ENCODE measurements at places on chromosomes 6 and 20.

DNA sequence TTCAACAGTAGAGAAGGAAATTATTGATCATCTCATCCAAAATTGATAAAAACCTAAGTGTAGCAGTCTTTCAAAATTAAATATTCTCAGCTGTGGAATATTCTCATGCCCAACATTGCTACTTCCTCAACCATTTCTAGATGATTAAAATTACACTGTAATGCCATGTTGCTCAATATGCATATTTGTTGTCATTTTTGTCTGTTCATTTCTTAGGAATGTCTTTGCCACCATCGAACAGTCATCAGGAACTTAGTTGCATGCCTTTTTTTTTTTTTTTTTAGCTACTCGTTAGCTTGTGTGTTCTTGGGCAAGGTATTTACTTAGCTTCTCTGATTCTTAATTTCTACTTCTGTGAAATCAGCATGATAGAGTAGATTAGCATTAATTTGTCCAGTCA, 188.6 kb downstream of the DTNBP1 start:
- DNase-seq, result no peak

- DNase-seq, result no peak
Observed at GRCh38 chr20:39105551-39105950, 143.4 kb downstream of the DHX35 start.

GRCh38 chr6:157764178-157765068, 58.6 kb upstream of the SNX9 start:
- DNase-seq, result peak; percentile 61

- DNase-seq, result peak; percentile 19
Observed at GRCh38 chr20:38804682-38805501, 605 bp upstream of the PPP1R16B start.

- DNase-seq, result no peak
Observed at GRCh38 chr20:6663104-6663503, 104.4 kb upstream of the BMP2 start.

- DNase-seq, result no peak
Observed at GRCh38 chr6:49366539-49366938, 96.5 kb downstream of the MMUT start.

DNA sequence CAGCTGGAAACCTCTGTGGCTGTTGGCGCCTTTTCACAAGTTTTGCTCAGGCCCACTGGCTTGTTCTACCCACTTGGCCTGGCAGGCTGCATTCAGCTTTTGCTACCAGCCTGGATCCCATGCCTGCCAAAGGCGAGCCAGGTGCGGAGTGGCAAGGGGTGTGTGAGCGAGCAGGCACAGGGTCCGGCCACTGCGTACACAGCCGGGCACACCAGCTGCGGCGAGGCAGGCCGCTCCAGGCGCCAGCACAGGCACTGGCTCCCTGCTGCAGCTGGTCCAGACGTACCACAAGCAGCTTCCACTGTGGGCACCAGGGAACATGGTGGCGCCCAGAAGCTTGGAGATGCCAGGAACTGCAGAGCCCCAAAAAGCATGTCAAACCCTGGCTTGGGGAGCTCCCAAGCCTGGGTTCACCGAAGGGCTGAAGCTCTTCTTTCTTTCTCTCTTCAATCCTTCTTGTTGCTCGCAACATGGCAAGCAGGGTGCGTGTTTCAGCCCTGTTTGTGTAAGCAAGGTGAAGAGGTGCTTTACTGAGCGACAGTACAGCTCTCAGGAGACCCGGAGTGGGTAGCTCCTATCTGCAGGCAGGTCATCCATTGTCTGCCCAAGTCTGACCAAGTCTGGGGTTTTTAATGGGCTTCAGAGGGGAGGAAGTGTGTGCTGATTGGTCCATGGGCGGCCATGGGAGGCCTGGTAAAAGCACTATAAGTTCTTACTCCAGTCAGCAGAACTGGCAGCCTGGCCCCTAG, 32.6 kb upstream of the GRM4 start:
- no peak for DNase-seq

- no peak for DNase-seq
Observed at GRCh38 chr20:57433657-57434389, 42.6 kb downstream of the RBM38 start.

GRCh38 chr20:40718982-40719729, 30.1 kb upstream of the MAFB start:
- DNase-seq, result no peak

DNA sequence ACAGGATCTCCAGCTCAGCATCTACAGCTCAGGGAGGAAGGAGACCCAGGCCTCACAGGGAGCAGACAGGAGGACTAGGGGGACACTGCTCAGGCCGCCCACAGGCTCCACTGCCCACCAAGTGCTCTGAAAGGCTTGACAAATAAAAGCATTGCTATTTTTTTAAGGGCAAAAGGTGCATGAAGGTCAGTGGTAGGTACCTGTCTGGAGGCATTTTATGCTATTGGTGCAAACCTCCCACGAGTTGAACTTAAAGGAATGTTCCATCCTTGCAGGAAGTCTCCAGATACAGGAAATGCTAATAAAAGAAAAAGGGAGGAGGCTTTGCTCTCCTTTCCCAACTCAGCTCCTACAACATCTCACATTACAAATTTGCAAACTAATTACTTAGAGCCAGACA, 228.1 kb downstream of the FOXC1 start:
- DNase-seq, result no peak

GRCh38 chr6:8672882-8673281, 237.5 kb upstream of the SLC35B3 start:
- DNase-seq, result no peak

- DNase-seq, result no peak
Observed at GRCh38 chr20:23147964-23148730, 62.0 kb upstream of the CD93 start.

GRCh38 chr20:60201198-60201835, 243.1 kb downstream of the CDH26 start:
- no peak for DNase-seq

DNA sequence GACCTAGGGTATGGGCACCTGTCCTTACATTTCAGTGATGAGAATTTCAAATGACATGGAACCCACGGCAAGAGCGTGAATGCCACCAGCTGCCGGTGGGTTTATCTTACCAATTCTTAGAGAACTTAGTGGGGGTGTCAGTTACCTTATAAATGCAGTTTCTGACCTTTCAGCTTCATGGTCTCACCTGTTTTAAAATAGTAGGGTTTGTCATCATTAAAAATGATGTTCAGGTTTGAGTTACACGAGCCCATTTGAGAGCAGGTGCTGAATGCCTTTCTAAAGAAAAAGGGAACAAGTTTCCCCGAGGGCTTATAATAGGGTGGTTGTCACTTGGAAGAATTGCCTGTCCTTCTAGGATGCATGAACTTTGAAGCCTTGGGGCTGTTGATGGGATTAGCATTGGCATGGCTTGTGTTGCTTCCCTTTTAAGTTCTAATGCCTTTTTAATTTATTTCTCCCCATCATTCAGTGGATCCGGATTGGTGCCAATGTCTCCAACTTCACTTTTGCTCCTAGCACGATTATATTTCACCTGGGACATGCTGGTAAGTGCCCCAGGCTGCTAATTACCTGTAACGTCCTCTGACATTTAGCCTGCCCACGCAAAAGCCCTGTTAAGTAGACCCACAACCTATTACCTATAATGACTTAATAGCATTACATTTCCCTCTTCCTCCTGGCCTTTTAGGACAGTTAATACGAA, 27.9 kb downstream of the GHRH start:
- no peak for DNase-seq

GRCh38 chr6:18214003-18214402, 50.3 kb downstream of the DEK start:
- DNase-seq, result no peak

GRCh38 chr20:8216375-8217200, 84.5 kb downstream of the PLCB1 start:
- DNase-seq, result no peak

- no peak for DNase-seq
Observed at GRCh38 chr6:162728706-162729105, 932 bp downstream of the PACRG start.

DNA sequence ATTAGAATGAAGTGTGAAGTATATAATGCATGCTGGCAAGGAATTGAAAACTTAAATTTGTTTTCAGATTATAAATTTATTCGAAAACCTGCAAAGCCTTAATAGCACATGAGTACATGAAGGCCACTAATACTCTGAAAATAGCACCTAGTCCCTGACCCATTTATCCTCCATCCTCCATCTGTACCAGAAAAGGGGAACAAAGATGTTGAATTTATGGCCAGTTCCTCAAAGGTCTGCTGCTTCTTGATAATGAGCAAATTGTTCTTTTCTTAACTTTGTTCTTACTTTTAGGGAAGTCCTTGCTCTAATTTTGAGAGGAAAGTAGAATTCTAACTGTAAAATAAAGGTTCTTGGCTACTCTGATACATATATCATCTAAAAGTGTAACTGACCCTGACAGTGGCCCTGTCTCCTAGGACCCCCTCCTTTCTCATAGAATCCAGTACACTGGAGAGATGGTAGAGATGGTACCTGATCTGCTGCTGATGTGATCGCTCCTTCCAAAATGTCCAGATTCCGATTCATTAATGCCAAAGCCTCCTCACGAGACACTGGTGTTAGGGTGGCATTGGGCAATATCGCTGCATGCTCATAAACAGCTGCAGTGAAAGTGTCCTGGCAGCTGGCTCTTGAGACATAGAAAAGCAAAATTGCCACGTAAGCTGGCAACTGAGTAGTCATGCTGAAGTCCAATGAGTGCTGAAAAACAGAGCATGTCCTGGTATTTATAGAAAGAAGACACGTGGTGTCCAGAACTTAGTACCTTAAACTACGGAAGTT, at the start of gene VNN1:
Gene VNN1, minus strand, starts transcription at position 704 of the 783 bp plus-strand sequence. Its CDS starts 20 bp downstream, at position 684.
- DNase-seq, result no peak

GRCh38 chr6:128397996-128398395, 122.4 kb downstream of the PTPRK start:
- no peak for DNase-seq

GRCh38 chr6:40485300-40485699, 101.9 kb downstream of the LRFN2 start:
- no peak for DNase-seq

- no peak for DNase-seq
Observed at GRCh38 chr6:37618916-37619590, 78.6 kb downstream of the MDGA1 start.

DNA sequence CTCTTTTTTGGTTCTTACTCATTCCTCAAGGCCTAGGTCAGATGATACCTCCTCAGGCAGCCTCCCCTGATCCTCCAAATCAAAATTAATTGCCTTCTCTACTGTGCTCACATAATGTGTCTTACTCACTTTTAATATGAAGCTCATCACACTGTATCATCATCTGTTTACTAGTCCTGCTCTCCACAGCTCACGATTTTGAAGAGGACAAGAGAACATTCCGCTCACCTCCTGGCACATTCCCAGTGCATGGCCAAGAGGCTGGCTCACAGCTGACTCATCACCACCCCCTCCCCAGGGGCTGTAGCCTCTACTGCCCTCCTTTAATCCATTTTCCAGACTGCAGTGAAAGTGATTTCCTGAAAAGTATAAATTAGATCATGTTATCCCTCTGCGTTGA, 133.1 kb downstream of the ALDH8A1 start:
- no peak for DNase-seq

DNA sequence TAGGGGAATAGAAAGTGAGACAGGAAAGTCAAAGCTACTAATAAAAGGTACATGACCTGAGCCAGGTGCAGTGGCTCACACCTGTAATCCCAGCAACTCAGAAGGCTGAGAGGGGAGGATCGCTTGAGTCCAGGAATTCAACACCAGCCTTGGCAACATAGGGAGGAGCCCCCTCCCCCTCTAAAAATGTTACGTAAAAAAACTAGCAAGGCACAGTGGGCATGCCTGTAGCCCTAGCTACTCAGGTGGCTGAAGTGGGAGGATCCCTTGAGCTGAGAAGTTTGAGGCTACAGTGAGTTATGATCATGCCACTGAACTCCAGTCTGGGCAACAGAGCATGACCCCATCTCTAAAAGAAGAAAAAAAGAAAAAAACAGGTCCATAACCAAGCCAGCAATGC, 186.1 kb upstream of the RIN2 start:
- DNase-seq, result no peak

DNA sequence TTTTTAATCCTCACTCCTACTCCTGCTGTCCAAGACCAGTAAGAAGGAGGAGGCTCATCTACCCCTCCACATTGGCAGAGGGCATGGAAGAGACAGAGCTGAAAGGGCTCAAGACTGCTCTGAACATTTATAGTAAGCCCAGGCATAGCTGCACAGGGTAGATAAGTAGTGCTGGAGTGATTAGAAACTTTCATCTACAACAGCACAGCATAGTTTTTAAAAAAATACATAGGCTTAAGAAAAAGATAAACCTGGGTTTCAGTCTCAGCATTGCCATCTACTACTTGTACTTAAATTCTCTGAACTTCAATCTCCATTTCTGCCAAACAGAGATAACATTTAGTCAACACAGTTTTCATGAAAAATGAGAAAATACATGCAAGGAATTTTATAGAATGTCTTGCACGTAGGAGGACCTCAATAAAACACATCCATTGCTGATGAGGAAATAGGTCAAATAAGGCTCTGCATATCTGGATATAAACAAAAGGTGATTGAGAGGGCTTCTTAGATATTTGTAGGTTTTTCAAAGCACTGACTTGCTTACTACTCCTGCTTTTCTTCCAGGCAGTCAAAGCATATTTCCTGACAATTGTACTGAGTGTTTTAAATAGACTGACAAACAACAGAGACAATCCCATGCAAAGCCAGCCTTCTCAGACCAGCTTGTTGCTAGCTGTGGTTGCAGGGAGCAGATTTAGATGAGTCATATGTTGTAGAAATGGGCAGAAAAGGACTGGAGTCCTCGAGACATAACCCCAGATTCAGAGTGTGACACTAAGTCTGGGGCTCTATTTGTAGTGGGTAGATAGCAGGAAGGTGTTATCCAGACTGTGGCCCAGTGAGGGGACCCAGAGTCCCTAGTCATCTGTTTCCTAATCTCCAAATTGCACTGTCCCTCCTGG, 107.4 kb upstream of the TAB2 start:
- peak; percentile 5 for DNase-seq

DNA sequence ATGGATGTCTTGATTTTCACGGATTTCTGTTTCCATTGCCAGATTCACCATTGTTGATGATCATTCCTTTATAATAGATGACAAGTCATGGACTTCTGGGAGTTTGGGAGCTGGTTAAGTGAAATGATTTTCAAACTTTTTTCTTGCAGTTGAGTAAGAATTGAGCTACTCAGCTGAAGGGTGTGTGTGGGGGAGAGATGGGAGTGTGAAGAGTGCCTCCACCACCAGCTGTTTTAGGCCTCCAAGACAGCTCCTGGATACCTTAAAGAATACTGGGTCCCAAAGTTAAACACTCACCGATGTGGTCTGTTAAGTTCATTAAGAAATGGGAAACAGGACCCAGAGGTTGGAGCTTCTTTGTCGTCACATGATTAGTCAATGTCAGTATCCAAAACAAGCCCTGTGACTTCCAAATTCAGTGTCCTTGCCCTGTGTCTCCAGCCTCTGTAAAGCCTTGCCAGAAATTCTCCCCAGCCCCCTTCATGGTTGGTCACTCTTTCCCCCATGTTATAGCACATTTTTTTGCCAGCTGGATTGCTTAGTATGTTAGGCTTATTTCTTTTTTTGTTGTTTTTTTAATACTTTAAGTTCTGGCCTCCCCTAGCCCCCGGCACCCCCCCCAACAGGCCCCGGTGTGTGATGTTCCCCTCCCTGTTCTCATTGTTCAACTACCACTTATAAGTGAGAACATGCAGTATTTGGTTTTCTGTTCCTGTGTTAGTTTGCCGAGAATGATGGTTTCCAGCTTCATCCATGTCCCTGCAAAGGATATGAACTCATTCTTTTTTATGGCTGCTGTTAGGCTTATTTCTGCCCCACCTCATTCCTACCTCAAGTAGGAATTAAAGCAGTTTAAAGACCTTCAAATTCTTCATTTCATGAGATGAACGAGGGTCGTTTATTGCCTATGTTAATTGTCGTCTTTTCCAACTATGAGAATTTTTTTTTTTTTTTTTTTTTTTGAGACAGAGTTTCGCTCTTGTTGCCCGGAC, 26.9 kb downstream of the BICRAL start:
- no peak for DNase-seq
